ELR (cell line): ENCODE measurements at places on chromosomes 6 and 20.

DNA sequence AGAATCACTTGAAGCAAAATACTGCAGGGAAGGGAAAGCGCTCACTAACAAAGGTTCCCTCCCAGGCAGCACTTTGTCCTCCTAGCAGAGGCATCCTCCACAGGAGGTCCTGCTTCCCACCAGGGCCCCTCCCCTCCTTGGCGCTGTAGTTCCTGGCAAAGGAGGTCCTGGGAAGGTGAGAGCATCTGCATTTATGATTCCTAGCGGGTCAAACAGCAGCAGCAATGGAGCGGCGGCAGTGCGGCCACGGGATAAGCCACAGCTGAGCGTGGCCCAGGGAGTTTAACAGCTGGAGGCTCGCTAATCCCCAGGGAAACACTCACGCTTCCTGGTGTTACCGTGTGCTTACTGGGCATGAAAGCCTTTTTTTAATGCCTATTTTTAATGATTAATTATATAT is 185.8 kb downstream of the TTLL2 start:
- DNase-seq = no peak

DNA sequence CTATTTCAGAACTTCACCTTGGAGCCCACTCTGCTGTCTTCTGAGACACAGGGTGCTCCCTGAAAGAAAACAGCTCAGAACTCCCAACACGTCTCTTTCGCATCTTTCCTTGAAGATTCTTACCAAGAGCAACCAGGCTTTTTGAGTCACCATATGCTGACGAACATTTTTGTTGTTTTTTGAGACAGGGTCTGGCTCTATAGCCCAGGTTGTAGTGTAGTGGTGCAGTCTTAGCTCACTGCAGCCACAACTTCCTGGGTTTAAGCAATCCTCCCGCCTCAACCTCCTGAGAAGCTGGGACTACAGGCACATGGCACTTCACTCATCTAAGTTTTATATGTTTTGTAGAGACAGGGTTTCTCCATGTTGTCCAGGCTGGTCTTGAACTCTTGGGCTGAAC is 68.5 kb downstream of the TRMT11 start:
- DNase-seq = no peak

DNA sequence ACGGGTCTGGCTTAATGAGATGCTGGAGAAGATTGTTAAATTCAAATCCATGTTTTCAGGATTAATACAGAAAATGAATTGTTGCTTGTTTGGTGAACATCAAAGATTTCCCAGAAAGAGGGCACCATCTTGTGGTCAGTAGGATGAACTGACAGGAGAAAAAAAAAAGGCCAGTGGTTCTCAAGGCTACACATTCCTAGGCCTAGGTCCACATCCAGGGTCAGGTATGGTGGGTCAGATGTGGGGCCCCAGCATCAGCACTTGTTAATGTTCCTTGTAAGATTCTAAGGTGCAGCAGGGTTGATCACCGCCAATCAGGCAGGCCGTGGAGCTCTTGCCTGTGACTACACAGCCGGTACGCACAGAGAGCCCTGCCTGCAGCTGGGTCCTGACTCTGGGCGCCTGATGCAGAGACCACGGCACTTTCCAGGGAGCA is 34.0 kb upstream of the FOXO3 start:
- DNase-seq = peak; percentile 68

DNA sequence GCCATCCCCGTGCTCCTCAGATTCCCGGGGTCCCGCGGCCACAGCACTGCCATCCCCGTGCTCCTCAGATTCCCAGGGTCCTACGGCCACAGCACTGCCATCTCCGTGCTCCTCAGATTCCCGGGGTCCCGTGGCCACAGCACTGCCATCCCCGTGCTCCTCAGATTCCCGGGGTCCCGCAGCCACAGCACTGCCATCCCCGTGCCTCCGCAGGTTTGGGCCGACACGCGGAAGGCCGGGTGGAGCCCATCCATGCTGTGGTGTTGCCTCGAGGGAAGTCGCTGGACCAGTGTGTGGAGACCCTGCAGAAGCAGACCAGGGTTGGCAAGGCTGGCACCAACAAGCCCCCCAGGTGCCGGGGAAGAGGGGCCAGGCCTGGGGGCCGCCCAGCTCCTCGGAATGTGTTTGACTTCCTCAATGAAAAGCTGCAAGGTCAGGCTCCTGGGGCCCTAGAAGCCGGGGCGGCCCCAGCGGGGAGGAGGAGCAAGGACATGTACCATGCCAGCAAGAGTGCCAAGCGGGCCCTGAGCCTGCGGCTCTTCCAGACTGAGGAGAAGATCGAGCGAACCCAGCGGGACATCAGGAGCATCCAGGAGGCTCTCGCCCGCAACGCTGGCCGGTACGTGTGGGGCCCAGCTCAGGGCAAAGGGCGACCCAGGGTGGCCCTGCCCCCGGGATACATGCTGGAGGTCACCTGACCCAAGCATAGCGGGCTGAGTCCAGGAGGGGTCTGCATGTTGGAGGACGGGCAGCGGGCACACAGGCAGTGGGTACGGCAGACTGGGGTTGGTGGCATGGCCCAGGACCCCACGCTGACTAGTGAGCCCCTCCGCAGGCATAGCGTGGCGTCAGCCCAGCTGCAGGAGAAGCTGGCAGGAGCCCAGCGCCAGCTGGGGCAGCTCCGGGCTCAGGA is 1.3 kb upstream of the LIME1 start:
- no peak for DNase-seq

DNA sequence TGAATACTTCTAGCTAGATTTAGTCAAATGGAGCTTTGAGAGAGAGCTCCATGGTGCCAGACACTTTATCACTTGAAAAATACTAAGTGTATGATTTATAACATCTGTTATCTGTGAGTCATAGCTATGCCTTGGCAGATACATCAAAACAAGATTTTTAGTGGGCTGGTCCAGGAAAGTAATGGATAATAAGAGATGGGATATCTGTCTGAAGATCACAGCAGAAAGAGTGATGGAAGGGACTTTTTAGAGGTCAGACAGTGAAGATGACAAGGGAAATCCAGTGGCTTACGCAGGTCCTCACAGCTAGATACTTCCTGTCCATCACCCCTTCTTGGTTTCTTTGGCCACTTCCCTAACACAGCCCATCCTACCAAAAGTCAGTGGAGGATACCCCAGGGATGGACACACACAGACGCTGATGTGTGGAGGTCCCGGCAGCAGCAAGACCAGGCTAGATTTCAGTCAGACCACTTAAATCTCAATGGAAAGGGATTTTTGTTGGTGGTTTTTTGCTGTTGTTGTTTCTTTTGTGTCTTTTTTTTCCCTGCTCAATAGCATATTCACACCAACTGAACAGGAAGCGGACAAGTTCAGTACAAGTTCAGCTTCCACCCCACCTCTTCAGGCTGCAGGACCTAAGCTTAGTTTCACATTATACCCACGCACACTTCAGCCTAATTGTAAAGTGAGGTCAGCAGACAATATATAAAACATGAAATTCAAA is 209.3 kb downstream of the ALDH8A1 start:
- DNase-seq = peak; percentile 61

DNA sequence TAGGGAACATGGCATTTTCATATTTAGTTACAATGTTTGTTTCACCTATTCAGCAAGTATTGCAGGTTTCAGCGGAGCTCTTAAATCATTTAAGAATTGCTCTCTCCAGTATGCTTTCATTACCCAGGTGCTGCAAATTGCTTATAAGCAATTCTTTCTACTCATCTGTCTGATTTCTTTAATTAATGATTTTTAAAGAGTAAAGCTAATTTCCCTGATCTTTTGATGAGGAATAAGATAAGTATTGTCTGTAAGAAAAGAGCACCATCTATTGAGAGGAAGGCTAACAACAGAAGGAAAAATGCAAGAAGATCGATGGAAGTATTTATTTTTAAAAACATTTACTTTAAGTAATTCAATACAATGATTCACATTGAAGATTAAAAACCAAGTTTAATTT is 2.0 kb downstream of the OPRM1 start:
- peak; percentile 5 for DNase-seq

DNA sequence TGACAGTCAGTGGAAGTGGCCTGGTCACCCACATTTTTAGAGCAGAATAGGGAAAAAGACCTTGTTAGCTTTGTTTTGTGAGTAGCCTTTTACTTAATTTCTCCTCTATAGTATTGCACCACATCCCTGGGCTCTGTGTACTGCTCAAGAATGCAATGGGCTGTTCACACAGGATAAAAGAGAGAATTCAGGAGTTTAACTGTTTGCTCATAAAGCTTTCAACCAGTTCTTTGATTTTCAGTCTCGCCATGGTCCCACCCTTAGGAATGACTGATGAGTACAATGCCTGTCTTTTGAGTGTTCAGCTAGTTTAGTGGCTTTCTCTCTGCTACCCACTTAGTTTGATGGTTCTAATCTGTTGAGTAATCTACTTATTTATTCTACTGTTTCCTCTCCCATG is 129.7 kb downstream of the PLG start:
- no peak for DNase-seq

- DNase-seq = no peak
Measured at GRCh38 chr20:415820-416322, 7.8 kb downstream of the RBCK1 start.

GRCh38 chr6:87501809-87502572 is 29.2 kb downstream of the SLC35A1 start:
- DNase-seq = no peak

- peak; percentile 74 for DNase-seq
Measured at GRCh38 chr6:80605165-80605989, 498.9 kb downstream of the BCKDHB start.

- DNase-seq = no peak
Measured at GRCh38 chr20:56773749-56774148, 144.6 kb downstream of the TFAP2C start.

DNA sequence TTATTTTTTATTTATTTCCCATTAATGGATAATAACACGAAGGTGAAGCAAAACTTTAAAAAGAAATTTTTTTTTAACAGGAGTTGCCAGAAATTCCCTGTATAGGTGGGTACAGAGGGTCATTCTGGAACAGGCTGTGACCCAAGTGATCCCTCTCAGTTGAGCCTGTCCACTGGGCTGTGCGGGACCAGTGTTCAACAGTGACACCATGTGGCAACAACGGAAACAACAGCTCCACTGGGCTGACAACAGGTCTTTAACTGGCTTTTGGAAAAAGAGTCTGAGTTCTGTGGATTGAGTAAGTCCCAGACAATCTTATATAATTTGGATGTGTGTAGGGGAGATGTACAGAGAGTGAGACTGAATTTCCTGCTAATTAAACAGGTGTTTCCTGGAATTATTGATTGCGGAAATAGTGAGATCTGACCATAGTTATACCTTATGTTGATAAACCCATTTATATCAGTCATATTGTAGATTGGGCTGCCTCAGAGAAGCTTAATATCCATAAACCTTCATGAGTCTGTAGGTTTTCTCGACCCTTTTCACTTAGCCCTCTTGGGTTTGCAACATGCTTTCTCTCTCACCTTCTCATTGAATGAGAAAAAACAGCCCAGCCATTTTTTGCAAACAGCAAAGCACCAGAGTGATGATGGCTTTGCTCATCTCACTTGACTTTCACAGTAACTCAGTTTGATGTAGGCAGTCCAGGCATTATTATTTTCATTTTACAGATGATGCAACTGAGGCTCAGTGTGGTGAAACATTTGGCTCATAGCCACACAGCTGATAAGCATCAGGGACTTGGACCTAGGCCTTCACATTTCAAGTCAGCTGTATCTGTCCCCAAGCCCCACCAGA is 17.5 kb downstream of the KIAA1755 start:
- peak; percentile 58 for DNase-seq

GRCh38 chr6:149317644-149318571 is at the start of gene TAB2:
Gene TAB2 (plus strand): TSS chr6:149317712. CDS start chr6:149369998, 52,286 bp downstream.
- DNase-seq = peak; percentile 50

- no peak for DNase-seq
Measured at GRCh38 chr6:19869464-19869863, 32.3 kb downstream of the ID4 start.

- DNase-seq = peak; percentile 54
Measured at GRCh38 chr6:27863962-27864905, 48.0 kb downstream of the OR2B2 start.

GRCh38 chr6:155333414-155333813 is 19.1 kb upstream of the TFB1M start:
- no peak for DNase-seq

DNA sequence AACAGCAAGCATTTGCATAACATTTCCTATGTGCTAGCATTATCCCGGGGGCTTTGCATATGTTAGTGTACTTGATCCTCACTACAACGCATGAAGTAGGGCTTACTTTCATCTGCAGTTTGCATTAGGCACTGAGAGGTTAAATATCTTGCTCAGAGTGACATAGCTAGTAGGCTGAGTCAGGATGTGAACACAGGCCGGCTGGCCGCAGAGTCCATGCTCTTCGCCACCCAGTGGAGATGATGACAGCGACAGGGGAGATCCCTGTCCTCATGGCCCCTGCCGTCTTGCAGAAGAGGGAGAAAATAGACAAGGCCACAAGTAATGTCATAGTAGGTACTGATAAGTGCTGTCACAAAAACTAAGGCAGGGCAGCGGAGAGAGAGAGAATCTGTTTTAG is 46.9 kb downstream of the LYRM4 start:
- peak; percentile 81 for DNase-seq

DNA sequence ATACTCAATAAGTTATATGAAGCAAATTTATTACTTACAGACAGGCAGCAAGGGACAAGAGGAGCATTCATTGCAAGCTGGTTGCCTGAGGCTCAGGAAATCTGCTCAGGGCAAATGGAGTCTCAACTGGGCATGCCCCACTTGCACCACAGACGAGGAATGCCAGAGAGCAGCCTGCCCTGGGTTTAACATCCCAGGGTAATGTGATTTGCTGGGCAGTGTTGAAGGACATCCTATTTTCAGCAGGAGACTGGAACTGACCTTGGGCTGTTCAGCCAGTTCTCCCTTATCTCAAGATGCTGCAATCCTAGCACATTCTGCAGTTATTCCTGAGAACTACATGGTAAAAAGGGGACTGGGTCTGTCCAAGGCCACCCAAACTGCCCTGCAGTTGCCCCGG is 3.8 kb upstream of the ENTPD6 start:
- no peak for DNase-seq

DNA sequence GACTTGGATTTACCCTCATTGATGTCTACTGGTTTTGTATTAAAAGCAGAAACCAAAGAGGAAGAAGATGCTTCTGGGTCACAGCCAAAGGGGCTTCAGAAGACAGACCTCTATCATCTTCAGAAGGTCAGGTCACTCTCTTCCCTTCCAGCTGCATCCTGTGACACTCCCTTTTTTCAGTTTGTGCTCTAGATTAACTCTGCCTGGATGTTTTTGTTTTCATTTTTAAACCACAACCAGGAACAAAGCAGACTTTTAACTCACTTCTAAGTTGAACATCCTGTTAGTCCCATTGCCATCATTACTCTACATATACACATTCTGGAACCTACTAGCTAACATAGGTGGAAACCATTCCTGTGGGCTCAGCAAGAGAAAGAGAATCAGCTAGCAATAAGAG is 45.2 kb downstream of the AKIRIN2 start:
- no peak for DNase-seq
